D721Med (cell line): ENCODE measurements at places on chromosomes 6 and 20.

DNA sequence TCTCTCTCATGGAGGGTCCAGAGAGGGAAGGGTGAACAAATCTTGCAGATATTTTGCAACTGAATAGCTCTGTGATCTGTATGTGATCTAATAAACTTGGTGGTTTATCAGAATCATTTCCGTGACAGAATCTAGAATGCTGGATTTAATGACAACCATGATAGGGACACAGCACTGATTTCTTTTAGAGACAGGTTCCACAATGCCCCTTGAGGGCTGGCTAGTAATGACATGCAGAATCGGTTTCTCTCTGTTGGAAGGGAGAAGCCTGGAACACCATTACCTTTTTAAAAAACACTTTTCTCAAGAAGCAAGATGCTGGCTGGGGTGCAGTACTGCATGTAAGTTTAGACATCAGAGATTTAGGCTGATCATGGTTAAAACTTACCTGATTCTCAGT lies 313.4 kb downstream of the CDH26 start:
- DNase-seq, result no peak

GRCh38 chr6:88048578-88048977 lies 937 bp downstream of the SPACA1 start:
- DNase-seq, result no peak

GRCh38 chr20:63356511-63356910 lies 4.6 kb downstream of the CHRNA4 start:
- DNase-seq, result no peak

- no peak for DNase-seq
Measured at GRCh38 chr6:169370666-169371343, 117.2 kb upstream of the THBS2 start.

DNA sequence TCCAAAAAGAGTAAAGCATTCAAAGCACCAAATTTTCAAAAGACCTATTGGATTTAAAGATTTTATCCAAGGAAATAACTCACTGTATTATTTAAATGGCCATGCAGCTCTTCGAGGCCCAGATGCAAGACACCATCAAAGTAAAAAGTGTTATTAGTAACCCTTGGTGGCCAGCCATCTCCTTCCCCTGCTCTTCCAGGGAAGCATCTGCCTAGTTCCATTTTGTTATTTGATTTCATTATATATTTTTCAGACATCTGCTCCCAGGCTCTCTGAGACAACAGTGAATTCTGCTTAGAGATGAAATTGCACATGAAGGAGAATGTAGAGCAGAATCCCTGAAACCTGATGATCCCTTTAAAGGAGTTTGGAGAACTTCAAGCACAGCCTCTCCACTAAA lies 252.3 kb upstream of the TBX18 start:
- no peak for DNase-seq

- no peak for DNase-seq
Measured at GRCh38 chr20:38320221-38320620, 16.3 kb downstream of the BPI start.

- no peak for DNase-seq
Measured at GRCh38 chr6:33583591-33584155, 3.6 kb upstream of the BAK1 start.

DNA sequence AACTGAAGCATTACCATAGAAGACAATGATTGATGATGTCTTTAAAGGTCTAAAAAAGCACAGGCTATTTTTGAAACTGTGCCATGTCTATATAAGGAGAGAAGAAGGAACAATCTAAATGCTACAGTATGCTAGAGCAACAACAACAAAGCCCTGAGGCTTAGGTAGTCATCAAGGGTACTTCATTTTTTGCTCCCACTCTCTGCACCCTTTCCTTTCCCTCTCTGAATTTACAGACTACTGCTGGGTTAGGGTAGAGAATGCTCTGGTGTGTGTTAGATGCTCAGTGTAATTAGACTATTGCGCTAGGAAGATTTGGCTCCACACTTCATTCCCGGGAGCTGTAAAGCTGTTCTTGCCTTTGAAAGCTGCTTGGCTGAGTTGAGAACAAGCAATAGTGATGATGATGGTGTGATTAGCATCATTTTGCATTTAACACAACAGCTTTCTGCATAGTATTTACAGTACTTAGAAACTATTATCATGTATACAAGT lies 1262.5 kb upstream of the CITED2 start:
- DNase-seq, result no peak

DNA sequence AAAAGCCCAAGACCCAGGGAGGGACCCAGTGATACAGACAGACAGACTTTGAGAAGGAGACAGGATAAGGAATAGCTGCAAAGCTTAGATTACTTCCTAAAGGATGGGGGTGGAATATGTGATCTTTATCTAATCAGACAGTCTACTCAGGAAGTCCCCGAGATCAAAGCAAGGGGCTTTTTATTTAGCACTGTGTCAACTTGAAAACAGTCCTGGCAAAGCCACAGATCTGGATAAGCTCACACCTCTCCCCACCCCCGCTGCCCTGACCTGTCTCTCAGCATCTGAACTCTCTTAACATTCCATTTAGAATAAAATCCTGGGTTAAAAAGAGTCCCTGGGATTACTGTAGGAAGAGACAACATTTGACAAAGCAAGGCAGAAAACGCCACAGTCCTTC lies 101.5 kb downstream of the ISM1 start:
- DNase-seq, result no peak

- DNase-seq, result no peak
Measured at GRCh38 chr20:6623989-6624388, 143.5 kb upstream of the BMP2 start.

DNA sequence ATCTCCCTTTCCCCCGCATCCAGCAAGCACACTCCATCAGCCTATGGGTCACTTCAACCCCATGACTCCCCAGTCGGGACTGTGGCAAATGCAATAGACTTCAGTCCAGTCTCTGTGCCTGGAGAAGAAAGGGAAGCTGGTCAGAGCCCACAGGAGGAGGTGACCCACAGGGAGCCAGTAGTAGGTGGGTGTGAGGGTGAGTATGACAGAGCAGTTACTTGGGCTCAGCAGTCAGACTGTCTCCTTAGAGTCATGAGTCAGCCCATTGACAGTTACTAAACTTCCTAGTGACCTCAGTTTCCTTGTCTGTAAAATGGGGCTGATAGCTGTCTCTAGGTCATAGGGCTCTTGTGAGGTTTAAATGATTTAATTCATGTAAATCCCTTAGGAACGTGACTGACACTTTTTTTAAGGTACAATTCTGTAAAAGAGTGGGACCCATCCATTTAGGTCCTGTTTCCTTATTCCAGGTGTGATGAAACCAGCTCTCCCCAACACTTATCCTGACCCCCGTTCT lies 33.9 kb upstream of the HLA-C start:
- no peak for DNase-seq
